DMS79 (cell line): ENCODE measurements at places on chromosomes 1 and 21.

DNA sequence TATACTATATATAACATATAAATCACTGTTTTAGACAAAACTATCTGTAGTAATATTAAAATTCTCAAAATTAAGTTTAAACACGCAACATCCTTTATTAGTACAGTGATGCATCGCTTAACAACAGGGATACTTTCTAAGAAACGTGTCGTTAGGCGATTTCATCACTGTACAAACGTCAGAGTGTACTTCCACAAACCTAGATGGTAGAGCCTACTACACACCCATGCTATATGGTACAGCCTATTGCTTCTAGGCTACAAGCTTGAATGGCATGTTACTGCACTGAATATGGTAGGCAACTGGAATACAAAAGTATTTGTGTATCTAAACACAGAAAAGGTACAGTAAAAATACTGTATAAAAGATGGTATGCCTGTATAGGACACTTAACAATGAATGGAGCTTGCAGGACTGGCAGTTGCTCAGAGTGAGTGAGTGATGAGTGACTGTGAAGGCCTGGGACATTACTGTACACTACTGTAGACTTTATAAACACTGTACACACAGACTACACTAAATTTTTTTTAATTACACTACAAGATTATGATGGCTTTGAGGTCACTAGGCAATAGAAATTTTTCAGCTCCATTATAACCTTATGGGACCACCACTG, 10.5 kb downstream of the FOXJ3 start:
- DNase-seq: no peak

GRCh38 chr1:92709738-92710137, 75.2 kb downstream of the EVI5 start:
- no peak for DNase-seq

GRCh38 chr21:37210799-37211198, 56.3 kb downstream of the VPS26C start:
- DNase-seq: no peak

DNA sequence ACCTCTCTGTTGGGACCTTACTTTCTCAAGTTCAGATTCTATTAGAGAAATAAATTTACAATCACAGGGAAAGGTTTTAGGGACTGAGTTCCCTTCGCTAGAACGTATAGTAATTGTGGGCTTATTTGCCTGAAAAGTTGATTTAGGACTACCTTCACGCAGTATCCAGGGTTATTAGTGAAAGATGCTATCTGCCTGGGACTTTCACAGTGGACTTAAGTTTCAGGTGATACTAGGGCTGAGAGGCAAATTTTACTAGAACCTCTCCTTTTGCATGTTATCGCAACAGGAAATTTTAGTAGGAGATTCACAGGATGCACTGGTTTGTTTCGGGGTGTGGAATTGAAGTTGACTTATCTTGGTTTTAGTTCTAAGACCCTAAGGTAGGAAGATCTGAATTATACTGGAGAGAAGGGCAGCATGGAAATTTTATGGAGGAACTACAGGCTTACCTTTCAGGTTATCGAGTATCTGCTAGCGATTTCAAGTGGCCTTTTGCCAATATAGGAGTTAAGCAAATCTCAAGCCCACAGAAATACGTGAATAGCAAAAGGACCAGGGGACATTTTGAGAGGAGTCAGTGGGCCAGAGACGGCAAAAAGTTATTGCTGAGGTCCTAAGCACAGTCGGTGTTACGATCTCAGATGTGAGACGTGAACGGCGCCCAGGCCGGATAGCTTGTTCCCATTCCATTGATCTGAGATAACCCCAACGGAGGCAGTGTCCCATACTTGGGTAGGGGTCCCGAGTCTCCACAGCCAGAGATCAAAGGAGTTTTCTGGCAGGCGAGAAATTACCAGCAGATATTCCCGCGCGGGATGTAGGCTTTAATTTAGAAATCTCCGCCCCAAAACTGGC, 723 bp upstream of the GNAI3 start:
- DNase-seq: no peak

- DNase-seq: no peak
Measured at GRCh38 chr1:82731216-82731615, 930.5 kb downstream of the ADGRL2 start.
